ENCODE measurements at places on chromosomes 6 and 20. TPM values are rescaled to one million over a fixed set of nuclear protein-coding genes. Genes with fewer than 3 reads are reported as not detected.

DNA sequence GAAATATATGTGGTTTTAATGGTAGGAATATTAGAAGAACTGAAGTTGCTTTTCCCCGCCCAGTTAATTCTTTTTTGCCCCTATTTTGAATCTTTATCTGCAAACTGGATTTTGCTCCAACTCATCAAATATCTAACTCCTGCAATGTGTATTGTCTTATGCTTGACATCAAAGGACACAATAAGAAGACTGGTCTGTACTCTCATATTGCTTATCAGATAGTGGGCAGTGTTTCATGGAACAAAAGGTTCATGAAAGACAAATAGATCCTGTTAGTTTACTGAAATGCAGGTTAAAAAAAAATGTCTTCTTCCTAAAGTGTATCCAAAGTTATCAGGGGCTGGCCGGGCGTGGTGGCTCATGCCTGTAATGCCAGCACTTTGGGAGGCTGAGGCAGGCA is 27.7 kb upstream of the GTF3C6 start:
- no peaks in the 10 kb centered on the region for H3K27me3 ChIP-seq
- no peak overlapping the region for H3K4me3 ChIP-seq
- H3K36me3 ChIP-seq = no peaks in the 10 kb centered on the region
- peaks cover 5% of the 10 kb centered on the region for H3K4me1 ChIP-seq

The PAX1 gene
- total RNA-seq = not detected

GRCh38 chr6:25669413-25669812 is 17.4 kb downstream of the SCGN start:
- peaks cover 14% of the 10 kb centered on the region for H3K4me1 ChIP-seq
- no peak overlapping the region for H3K4me3 ChIP-seq
- H3K27me3 ChIP-seq = no peaks in the 10 kb centered on the region
- no peaks in the 10 kb centered on the region for H3K36me3 ChIP-seq

GRCh38 chr20:34396408-34396807 is 33.3 kb downstream of the ITCH start:
- H3K36me3 ChIP-seq = peaks cover 8% of the 10 kb centered on the region
- H3K4me3 ChIP-seq = no peak overlapping the region
- no peak overlapping the region for H3K27ac ChIP-seq
- peaks cover 6% of the 10 kb centered on the region for H3K4me1 ChIP-seq

The RSPH3 gene
- total RNA-seq = 4.4 TPM

- no peak overlapping the region for H3K4me3 ChIP-seq
- peaks cover 14% of the 10 kb centered on the region for H3K27me3 ChIP-seq
- peaks cover 17% of the 10 kb centered on the region for H3K4me1 ChIP-seq
- DNase-seq = no peak
- peaks cover 3% of the 10 kb centered on the region for H3K36me3 ChIP-seq
- H3K27ac ChIP-seq = no peak overlapping the region
Observed at GRCh38 chr6:87151471-87151780, 3.9 kb upstream of the ZNF292 start.
